ENCODE measurements at places on chromosomes 1 and 21.

DNA sequence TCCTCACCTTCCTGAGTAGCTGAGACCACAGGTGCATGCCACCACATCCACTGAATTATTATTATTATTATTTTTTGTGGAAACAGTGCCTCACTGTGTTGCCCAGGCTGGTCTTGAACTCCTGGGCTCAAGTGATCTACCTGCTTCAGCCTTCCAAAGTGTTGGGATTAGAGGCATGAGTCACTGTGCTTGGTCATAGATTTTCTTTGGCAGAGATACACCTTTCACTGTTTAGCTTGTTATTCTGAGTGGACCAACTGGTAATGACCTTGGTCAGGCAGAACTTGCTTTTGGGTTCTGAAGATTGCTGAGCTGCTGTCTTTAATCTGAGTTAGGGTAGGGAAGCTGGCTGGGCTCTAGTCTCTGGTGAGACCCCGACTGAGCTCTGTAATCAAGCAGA lies 66.8 kb downstream of the DNAH14 start:
- peak; percentile 5 for DNase-seq

GRCh38 chr21:45413922-45414321 lies 9.0 kb downstream of the COL18A1 start:
- DNase-seq, result no peak

DNA sequence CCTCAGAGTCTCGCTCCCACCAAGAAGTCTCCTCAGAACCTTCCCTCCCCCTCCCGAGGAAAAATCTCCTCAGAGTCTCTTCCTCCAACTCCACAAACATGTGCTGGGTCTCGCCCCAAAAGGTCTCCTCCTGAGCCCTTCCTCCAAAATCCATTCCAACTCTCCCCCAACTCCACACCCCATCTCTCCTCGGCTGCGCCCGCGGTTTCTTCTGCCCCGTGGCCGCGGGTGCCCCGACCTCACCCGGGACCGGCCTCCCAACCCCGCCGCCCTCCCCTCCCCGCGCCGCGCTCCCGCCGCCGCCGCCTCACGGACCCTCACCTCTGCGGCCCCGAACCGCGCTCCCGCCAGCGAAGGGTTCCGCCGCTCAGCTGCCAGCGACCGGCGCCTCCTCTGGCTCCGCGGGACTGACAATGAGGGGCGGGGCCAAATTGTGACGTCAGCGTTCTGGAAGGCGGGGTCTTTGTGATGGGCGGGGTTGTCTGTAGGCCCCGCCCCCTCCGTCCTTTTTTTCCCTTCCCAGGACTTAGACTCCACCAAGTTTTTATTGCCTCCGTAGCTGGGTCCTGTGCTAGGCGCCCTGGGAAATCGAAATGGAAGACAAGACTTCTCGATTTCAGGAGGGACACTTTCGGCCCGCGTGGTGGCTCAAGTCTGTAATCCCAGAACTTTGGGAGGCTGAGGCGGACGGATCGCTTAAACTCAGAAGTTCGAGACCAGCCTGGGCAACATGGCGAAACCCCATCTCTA lies at the start of gene LUZP1:
LUZP1 (minus strand) TSS at position 412 of the 750 bp plus-strand sequence.
- DNase-seq, result peak; percentile 83

DNA sequence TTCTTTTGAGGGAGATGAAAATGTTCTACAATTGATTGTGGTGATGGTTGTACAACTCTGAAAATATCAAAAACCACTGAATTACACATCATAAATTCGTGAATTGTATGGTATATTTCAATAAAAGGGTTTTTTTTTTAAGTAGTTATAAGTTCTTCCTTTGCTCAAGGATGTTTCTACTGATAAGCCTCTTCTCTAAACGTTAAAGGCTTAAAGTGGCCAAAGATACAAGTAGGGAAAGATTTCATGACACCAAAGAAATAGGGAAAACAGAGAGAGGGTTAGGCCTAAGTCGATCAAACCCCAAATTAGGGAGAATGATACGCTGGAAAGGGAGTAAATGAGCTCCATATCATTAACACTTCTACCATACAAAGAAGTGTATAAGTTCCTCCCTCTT lies 4.1 kb downstream of the KDM5B start:
- DNase-seq, result no peak

DNA sequence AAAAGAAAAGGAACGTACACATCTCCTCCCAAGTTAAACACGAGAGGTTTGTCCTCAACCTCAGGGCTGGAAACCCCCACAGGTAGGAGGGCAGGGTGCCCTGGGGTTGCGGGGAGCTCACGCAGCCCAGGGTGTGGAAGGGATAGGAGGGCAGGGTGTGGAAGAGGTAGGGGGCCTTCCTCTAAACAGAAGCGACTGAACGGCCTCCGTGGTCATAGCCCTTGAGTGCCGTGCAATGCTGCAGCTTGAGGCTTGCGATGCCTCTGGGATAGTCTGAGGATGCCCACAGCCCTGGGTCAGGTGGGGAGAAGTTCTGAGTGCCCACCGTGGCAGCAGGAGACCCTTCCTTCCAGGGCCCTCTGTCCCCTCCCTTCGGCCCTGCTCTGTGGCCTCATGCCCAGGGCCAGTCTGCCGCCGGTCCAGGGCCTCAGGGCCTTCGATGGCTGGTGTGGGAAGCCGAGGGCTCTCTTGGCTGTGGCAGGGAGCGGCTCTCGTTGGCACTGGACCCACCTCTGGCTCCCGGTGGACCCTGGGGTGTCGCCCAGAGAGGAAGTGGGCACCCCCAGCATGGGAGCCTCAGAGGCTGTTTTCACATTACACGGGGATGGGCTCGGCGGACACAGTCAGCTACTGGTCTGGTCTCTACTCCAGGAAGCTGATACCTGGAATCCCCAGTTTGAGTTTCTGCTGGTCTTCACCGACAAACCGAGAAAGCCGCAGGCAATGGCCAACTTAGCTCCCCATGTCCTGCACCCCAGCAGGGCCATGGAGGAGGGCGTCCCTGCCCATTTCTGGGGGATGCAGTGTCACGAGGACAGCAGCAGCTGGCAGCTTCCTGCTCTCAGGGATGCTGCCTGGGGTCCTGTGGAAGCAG lies 6.4 kb upstream of the CDK11B start:
- DNase-seq, result no peak

- DNase-seq, result no peak
Observed at GRCh38 chr1:184429335-184429734, 42.5 kb downstream of the C1orf21 start.

GRCh38 chr1:167617153-167618147 lies 12.6 kb upstream of the RCSD1 start:
- DNase-seq, result peak; percentile 66

All from iris pigment epithelial cell (primary cell).